ENCODE measurements at places on chromosomes 12 and 14.

DNA sequence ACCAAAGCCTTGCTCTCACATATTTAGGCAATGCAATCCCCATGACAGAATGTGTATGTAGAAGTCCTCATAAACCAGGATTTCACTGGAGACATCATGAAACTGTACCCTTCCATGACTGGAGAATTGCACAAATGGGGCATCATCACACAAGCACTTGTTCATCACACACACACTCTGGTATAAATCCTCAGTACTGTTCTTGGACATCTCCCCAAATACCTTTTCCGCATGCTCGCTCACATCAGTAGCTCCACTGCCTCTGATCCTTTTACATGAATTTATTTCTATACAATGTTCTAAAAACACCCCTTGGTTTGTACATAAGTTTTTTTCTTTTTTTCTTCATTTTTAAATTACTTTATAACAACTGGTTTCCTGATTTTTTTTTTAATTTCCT, 3.3 kb upstream of the ING4 start:
- no peak for DNase-seq

- no peak for DNase-seq
These were observed 80.2 kb downstream of the PELI2 start for GRCh38 chr14:56198438-56198837.

DNA sequence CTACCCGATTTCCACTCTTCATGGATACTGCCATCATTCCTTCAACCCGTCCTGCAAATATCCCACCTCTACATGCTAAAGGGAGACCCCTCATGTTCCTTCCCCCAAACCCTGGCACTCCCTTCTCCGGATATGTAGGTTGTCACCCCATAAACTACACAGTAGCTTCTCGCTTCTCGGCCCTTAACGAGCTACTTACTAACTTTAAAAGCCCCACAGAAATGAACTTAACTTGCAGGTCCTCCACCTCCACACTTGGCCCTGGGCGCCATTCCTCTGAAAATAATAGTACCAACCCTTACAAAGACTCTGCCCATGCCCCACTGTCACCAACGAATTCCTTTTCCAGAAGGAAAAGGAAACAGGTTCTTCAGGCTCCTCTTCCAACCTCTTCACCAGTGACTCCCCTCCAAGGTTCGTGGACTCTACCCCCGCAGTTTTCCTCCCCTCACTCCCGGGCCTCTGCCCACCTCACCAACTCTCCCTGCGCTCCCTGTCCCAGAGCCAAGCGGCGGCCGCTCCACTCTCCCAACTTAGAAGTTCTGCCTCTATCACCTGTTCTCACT, 1.2 kb downstream of the SPPL3 start:
- no peak for DNase-seq

GRCh38 chr12:106633451-106633823, 50.6 kb downstream of the RFX4 start:
- DNase-seq: no peak

DNA sequence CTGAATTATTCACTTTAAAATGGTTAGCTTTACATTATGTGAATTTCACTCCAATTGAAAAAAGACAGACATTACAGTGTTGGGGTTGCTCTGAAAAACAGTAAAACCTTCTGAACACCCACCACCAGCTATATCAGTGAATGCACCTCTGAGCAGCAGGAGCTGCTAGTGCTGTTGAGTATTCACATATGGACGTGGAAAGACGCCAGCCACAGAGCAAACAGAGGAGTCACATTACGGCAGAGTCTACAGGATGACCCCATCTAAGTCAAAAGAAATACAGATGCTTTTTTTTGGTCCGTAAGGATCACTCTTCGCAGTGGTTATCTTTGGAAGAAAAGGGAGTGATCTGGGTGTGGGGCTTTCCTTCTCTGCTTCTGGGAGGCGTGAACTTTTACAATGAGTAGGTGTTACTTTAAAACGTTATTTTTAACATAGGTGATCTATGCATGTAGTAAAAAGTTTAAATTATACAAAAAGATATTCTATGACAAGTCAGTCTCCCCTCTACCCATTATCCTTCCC, 4.5 kb downstream of the HVCN1 start:
- no peak for DNase-seq

GRCh38 chr12:131090274-131091210, 136.8 kb downstream of the ADGRD1 start:
- no peak for DNase-seq

DNA sequence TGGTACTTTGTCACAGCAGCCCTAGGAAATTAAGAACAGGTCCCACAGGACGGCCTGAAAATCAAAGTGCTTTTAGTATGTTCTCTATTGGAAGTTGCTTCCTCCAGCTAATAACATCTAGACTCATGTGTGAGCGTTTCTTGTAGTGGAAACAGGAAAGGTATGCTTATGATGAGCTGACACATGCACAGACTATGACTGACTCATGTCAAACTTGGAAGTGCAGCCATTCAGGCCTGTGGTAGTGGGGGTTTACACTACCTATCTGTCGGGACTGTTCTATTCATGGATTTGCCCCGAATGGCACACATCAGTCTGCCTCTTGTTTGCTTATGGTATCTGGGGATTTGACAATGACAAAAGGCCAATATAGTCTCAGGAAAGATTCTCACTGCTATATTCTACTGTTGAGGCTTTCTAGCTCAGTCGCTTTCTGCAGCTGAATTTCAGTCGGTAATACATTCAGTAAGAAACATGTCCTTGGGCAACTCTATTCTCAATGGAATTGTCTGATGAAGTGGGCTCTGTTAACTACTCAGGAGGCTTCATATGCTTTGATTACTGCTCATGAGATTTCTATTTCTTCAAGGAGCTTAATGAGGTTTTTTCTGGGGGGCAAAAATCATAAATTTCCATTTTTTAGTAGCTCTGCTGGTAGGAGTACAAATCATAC, 270.3 kb upstream of the DAAM1 start:
- no peak for DNase-seq

GRCh38 chr12:104656383-104656782, 199.6 kb downstream of the CHST11 start:
- no peak for DNase-seq

- DNase-seq: no peak
These were observed 120.8 kb downstream of the DNAI7 start for GRCh38 chr12:25074113-25074512.

- DNase-seq: peak; percentile 42
These were observed 93.7 kb downstream of the SPTSSA start for GRCh38 chr14:34368115-34368970.

DNA sequence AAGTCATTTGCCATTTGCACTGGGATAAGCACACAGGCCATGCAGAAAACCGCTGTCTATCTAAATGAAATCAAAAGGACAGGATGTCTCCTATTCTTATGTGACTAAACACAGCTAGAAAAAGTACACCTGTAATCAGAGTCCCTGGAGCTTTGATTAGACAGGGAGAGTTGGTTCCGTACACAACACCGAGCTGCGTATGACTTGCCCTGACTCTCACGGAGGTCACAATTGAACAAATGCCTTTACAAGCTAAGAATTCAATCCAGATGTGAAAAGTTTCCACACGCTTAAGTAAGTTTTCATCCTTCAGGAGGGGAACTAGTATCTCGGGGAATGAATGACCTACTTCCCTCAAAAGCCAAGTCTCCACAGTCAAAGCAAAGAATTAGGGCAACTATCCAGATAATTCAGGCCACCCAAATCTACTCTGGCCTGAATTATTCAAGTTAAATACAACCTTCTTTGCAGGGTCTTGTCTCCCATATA, 67.5 kb downstream of the RTN1 start:
- DNase-seq: no peak

DNA sequence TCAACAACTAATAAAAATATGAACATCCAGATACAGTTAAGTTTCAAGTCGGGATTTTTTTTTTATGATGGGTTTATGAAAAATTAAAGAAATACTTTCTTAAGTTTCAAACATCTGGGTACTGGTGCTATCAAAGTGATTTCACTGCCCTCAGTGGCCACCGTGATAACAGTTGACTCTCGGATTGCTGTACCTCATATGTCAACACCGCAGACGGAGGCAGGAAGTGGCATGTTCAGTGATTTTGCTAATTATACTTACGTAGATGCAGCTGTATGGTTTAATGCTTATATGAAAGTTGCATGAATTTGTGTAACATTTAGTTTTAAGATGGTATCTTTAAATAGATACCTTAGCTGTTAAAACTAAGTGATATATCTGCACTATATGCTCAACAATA, 20.8 kb upstream of the FBLN5 start:
- no peak for DNase-seq

DNA sequence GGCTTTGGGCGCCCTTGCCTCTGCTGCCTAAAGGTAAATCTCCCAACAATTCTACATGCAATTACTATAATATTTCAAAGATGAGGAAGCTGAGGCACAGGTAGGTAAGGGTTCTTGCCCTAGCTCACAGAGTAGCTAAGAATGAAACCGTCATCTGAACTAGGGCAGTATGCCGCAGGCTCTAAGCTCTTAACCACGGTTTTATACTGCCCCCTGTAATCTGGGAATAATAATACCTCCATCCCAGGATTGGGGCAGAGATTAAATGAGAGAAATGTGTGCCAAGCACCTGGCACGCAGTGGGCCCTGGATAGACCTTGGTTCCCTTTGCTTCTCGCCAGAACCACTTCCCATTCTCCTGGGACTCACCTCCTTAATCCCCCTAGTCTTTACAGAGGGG, 1.5 kb upstream of the HRK start:
- no peak for DNase-seq

DNA sequence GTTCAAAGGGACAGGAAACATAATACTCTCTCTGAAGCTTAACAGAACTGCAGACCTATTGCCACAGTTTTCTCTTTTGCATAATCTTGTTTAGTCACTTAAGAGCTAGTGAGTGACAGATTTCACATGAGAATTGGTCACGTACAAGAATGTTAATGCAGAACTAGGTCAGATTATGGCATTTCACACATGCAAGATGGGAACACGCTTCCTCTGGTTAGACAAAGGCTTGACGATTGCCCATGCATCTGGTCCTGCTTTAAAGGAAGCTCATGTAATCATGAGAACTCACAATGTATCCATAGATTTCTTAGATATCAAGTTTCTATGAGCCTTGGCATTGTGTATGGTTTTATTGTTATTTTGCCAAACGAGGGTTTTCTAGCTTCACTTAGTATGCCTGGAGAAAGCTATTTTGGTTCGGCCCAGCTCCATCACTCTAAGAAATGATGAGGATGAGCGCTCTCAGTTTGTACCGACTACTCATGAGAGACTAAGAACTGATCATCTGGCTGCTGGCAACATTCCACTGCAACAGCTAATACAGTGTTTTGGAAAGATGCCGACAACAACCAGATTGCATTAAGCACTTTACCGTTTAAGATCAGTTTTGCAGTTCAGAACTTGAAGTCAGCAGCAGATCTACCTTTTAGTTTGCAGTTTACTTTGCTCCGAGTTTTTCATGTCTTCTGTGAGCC, 380.0 kb downstream of the DIO2 start:
- DNase-seq: no peak

GRCh38 chr12:15963271-15963670, 52.1 kb downstream of the DERA start:
- DNase-seq: no peak

GRCh38 chr12:69515394-69515930, 45.3 kb downstream of the FRS2 start:
- no peak for DNase-seq

DNA sequence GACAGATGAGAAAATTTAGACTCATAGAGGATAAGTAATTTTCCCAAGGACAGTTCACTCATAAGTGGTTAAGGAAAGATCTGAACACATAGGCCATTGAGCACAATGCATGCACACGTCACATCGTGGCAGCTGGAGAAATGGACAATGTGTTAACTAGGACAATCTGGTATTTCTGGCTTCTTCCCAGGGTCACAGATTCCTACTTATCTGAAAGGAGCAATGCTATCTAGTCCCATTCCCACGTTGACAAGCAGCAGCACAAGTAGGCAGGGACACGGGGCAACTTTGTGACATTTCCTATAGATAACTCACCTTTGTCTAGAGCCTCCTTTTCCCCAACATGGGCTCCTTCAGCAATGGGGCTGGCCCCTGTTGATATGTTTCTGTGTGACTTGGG, 6.7 kb upstream of the CMAS start:
- no peak for DNase-seq

DNA sequence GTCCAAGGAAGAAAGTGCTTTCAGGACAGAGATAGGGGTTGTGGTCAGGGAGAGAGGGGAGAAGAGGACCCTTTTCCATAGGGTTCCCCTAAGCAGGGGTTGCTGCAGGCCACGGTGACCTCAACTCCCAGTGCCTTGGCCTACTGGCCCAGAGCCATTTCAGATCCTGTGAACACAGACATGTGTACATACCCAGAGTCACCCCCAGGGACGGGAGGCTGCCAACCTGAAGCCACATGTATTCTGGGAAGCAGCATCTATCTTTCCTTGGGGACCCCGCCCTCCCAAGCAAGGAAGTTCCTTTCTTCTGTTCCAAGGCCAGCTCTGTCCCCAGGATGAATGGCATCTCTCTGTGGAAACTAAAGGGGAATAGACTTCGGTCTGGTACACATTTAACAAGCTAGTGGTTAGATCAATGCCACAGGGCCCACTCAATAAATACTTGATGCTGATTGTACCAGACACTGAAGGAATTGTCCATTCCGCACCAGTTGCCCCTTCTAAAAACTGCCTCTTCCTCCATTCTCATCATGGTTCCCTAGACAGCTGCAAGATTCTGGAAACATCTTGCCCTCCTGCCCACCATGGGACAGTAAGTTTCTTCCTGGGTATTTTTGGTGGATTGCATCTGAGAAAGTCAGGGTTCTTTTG, 25.2 kb upstream of the DGLUCY start:
- DNase-seq: no peak

- DNase-seq: no peak
These were observed 16.5 kb upstream of the YY1 start for GRCh38 chr14:100222224-100223093.

- no peak for DNase-seq
These were observed 29.6 kb downstream of the GIT2 start for GRCh38 chr12:109966546-109966945.

GRCh38 chr12:94596596-94596995, 53.8 kb downstream of the TMCC3 start:
- DNase-seq: no peak

DNA sequence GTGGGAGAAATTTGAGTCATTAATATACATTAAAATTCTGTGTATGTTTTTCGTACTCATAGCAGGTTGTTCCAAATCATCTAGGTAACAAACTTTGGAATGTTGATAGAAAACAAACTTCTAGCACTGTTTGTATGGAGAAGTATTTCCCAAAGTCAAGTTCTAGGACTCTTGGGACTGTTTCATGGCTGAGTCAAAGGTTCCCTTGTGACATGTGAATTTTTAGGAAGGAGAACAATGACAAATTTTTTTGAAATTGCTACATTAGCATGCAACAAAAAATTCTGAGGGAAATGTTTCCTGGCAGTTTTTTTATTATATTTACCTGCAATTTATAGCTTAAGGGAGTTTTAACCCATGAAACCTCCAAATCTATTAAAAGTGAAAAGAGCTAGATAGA, 73.8 kb downstream of the RASSF8 start:
- DNase-seq: no peak

GRCh38 chr14:81233615-81234014, 12.9 kb upstream of the GTF2A1 start:
- DNase-seq: no peak

DNA sequence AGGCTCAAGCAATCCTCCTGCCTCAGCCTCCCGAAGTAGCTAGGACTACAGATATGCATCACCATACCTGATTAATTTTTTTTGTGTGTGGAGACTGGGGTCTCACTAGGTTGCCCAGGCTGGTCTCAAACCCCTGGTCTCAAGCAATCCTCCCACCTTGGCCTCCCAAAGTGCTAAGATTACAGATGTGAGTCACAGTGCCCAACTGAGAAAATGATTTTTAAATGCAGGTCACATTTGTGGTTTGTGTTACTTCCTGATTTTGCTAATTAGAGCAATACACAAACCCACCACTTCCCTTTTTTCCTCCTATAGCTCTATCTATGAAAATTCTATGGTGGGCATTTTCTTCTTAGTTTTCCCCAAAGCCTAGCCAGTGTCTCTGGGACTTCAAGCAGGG, 45.5 kb upstream of the TMEM263 start:
- DNase-seq: no peak
